IMR-90 (cell line): ENCODE measurements at places on chromosomes 11 and 22. TPM values are rescaled to one million over a fixed set of nuclear protein-coding genes. Genes with fewer than 3 reads are reported as not detected.

IFT27 gene
- 14.5 and 18.3 TPM in 2 replicates for total RNA-seq

DNA sequence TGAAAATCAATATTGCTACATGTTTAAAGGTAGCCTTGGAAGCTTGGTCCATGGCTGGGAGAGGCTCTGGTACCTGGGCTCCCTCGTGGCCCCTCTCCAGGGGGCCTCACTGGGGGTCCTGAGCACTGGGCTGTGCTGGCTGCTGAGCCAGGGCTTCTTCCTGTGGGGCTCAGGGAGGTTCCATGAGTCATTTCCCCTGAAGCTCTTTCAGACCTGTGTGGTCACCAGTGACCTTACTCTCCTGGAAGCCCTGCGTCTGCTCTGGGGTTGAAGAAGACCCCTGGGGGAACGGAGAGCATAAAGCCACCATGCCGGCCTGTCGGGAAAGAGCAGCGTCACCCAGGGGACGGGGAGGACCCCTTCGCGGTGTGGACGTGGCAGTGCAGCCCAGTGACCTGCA, 389.0 kb downstream of the TBC1D22A start:
- peak; percentile 44 for DNase-seq

DNA sequence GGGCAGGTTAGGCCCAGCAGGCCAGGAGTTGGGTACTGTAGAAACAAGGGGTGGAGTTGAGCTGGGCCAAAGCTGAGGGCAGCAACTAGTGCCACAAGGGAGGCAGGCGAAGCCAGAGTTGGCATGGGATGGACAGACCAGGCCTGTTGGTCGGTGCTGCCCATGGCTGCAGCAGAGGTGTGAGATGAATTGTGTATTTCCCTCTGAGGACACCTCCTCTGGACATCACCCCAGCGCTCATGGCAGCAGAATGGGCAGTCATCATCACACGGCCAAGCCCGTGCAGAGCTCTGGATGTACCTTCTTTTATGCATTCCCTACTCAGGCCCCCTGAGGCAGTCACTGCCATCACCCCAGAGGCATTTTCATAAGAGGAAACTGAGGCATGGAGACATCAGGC, 20.3 kb downstream of the TAB1 start:
- no peak for DNase-seq

DNA sequence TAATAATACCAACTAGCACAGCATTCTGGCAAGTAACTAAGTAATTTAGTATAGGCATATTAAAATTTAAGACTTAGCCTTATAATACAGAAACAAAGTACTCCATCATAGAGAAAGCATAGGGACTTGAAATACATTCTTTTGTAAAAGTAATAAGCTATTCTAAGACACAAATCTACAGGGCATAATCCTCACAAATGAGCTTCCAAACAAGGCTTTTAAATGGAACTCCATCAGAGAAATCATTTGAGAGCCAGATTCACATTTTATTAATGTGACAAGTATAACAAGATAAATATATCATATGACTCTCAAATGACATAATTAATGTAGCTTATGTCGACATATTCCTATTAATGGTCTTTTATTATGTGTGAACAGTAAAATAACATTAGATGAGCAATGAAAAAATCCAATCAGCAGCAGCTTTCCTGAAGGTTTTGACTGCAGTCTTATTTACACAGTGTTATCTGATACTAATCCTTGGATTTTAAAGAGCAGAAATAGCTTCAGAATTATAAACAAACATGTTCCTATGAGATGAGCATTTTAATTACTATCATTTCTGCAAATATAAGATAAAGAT, 241.4 kb downstream of the TTC28 start:
- no peak for DNase-seq

MEI1 gene
- total RNA-seq: 0.90 and 1.1 TPM in 2 replicates

- DNase-seq: peak; percentile 78
These were observed 58.2 kb downstream of the ACER3 start for GRCh38 chr11:76918941-76919386.

- no peak for DNase-seq
These were observed 150.3 kb upstream of the NCAM1 start for GRCh38 chr11:112810951-112811350.

PGAP2 gene
- 10.6 TPM in 2 replicates for total RNA-seq

SMCO4 gene
- total RNA-seq: 2.2 and 4.2 TPM in 2 replicates

GRCh38 chr11:63922673-63923192, 5.8 kb upstream of the RCOR2 start:
- DNase-seq: no peak

- no peak for DNase-seq
These were observed 12.3 kb downstream of the IFT27 start for GRCh38 chr22:36763576-36763975.

ENTHD1 gene
- not detected in 2 replicates for total RNA-seq
